ENCODE measurements at places on chromosomes 16 and 17.

DNA sequence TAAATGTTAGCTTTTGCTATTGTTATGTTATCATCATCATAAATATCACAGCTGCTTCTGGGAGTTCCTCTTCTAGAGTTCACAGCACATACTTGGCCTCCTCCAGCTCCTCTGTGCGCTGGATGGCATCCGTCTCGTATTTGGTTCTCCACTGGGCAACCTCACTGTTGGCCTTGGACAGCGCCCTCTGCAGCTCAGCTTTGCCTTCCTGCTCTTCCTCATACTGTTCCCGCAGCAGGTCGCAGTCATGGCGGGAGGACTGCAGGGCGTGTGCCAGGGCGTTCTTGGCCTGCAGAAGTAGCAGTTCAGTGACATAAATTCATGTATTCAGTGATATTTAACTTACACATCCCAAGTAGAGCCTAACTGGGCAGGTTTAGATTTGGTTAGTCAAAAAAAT is 23.4 kb downstream of the MYH8 start:
- no peak for DNase-seq

GRCh38 chr16:81987706-81988105 is 23.6 kb downstream of the SDR42E1 start:
- DNase-seq, result no peak

GRCh38 chr17:78019976-78020716 is 61.6 kb downstream of the TNRC6C start:
- DNase-seq, result no peak

GRCh38 chr16:85978291-85978775 is 79.4 kb downstream of the IRF8 start:
- no peak for DNase-seq

- no peak for DNase-seq
These were observed 272.4 kb upstream of the XYLT1 start for GRCh38 chr16:17743158-17743557.

DNA sequence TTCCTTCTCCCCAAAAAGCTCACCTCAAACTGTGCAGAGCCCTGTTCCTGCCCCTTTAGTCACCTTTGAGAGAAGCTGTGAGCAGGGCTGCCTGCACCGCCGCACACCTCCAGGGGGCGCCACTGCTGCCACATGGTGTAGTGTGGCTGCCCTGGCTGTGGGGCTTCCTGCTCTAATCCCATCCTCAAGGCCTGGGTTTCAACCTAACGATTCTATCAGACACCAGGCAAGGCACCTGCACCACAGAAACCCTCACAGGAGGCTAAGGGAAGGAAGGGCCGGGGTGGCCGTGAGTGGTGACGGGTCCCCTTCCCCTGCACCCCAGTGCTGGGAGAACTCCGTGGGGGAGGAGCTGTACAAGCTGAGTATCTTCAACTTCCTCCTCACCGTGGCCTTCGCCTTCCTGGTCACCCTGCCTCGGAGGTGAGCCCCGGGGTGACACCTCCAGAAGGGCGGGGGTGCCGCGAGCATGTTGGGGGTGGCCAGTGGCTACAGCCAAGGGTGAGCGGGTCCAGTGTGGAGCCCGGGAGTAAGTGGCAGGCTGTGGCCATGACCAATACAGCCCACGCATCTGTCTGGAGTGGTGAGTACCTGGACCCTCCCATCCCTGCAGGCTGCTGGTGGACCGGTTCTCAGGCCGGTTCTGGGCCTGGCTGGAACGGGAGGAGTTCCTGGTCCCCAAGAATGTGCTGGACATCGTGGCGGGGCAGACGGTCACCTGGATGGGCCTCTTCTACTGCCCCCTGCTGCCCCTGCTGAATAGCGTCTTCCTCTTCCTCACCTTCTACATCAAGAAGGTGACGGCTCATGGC is 7.0 kb downstream of the TMC8 start:
- DNase-seq, result no peak

- DNase-seq, result no peak
These were observed 11.3 kb upstream of the RBFOX3 start for GRCh38 chr17:79622122-79622601.

DNA sequence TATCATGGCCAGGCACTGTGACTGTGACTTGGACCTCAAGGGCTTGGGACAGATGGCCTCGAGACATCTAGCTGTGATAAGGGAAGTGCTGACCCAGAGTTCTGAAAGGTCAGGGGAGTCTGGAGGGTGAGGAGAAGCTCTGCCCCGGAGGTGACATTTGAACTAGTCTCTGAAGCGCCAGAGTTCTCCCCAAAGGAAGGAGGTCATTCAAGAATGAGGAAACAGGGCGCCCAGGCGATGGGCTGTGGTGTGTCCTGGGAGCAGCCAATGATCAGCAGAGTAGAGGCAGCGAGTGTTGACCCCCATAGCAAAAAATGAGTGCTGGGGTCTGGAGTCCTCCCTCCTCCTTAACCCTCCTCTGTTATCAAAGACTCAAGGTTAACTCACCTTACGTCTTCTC is 4.9 kb downstream of the STARD3 start:
- DNase-seq, result no peak

DNA sequence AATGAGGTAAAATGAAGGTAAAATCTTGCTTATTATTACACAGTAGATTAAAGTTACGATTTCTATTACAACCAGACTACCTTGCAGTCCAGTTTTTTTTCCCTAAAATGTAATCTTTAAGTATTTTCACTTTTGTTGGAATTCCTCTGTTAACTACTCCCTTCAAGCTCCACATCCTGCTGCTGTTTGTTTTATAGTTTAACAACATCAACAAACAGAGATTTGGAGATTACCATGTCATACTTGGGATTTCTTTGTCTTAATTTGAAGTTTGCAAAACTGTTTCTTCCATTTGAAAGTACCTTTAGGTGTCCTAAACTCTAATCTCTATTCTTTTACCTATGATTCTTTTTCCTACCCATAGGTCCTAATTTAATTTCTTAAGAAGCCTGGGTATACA is 83.3 kb downstream of the ABHD15 start:
- DNase-seq, result no peak

- no peak for DNase-seq
These were observed 18.4 kb downstream of the FOXJ1 start for GRCh38 chr17:76122431-76123190.

- DNase-seq, result no peak
These were observed 178.6 kb upstream of the TNRC6C start for GRCh38 chr17:77779711-77780539.

DNA sequence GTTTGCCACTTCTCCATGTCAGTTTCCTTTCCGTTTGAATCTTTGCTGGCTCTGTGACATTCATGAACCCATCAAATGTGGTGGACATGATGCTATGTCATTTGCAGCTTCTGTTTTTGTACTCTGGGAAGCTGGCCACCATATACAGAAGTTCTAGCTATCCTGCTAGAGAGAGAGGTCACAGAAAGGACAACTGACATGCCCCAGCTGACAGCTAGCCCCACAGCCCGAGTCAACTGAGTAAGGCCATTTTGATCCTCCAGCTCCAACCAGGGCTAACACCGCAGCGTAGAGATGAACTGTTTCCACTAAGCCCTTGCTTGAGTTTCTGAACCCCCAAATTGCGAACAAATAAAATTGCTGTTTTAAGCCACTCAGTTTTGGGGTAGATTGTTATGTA is 33.8 kb downstream of the CCDC42 start:
- DNase-seq, result no peak

DNA sequence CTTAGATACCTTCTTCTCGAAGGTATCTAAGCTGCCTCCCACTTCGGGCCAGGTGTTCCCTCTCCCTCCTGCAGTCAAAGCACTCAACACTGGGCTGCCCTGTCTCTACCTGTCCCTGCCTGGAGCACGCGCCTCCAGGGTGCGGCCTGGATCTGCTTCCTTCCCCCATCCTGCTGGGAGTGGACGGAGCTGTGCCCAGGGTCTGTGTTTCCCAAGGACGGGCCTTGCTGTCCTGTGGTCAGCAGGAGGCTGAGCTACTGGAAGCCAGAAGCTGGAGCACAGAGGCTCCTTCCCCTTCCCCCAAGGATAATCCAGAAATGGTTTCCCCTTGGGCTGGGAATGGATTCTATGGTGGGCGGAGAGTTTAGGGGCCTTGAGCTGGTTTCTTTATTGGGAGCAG is 16.7 kb downstream of the LLGL2 start:
- no peak for DNase-seq

DNA sequence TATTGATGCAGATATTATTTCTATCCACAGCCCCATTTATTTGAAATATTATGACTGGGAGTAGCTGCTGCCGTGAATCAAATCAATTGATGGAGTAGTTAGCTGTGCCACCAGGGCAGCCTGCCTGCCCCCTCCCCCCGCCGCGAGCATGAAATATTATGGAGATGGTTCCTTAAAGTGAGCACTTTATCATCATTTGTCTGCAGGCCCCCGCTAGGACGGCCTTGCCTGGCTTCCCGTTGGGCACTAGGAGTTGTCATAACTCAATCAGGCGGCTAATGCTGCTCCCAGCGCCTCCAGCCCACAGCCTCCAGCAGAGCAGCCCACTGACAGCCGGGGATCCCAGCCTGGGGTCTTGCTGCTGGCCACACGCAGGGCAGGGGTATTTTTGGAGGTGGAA is 173.9 kb downstream of the SALL1 start:
- no peak for DNase-seq

GRCh38 chr16:50195756-50196155 is 42.6 kb downstream of the TENT4B start:
- DNase-seq, result no peak

DNA sequence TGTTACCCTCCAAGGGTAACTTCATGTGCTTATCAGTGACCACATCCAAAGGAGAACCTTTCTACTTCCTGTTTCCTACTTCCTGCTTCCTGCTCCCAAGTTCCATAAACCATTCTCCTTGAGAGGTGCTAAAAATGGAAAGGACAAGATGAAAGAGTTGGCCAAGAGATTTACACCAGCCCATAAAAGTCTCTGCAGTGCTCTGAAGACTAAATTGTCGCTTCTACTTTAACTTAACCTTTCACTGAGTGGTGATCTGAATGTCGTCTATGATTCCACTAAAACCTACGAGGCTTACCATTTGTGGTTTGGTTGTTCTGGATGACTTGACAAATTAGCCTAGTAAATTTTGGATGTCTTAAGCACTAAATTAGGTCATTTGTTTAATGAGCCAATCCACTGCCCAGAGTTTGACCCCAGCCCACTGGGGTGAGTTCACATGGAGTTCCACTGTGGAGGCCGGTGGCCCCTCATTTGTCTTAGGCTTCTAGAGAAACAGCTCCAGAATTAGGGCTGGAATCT is 333.1 kb downstream of the FOXL1 start:
- DNase-seq, result no peak

DNA sequence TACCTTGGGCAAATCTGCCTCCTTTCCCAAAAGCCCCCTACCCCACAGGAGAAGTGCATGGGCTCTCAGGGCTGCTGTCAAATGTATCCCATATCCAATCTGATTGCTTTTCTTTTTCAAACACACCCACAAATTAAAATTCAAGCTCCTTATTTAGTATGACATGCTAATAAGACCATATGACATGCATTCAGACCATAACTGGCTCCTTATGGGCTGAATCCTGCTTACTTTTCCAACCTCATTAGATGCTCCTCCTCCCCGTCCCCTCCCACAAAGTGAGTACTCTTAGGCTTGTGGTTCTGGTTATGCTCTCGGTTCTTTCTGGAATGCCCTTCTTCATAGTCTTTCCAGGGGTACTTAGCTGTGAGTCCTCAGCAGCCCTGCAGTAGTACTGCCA is 59.0 kb upstream of the TOM1L1 start:
- no peak for DNase-seq

- DNase-seq, result no peak
These were observed 56.9 kb downstream of the CYB5D2 start for GRCh38 chr17:4199818-4200402.

DNA sequence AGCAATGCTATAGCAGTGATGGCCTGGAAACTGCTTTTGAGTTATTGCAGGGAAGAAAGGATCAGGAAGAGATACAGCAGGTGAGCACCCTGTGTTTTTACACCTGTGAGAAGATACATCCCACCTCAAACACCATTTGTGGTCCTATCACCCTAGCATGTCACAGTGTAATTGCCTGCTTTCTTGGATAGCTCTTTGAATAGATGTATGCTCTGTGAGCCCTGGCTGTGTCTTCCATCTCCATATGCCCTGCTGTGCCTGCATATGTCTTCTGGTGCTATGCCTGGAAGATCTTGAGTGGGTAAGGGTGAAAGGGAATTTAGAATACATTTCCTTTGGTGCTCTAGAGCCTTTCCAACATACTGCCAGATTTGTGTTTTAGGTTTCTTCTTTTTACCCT is 15.5 kb downstream of the HLF start:
- no peak for DNase-seq

- no peak for DNase-seq
These were observed 6.7 kb upstream of the TMEM88 start for GRCh38 chr17:7848131-7848579.

DNA sequence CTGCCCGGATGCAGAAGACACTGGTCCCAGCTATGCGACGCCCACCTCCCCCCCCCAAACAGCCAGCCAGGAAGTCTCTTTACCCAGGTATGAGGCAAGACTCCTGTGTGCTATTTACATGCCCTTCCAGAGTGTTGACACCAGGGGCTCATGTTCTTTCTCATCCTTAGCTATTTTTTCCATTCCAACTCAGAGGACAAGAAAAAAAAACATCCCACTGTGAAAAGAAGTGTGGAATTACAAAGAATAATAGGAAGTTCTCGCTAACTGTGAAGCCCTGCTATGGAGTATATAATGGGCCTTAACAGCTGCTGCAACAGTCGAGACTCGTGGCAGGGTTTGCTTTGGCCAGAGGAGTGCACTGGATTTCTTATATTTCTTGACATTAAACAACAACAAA is 584.9 kb downstream of the CDH13 start:
- no peak for DNase-seq

DNA sequence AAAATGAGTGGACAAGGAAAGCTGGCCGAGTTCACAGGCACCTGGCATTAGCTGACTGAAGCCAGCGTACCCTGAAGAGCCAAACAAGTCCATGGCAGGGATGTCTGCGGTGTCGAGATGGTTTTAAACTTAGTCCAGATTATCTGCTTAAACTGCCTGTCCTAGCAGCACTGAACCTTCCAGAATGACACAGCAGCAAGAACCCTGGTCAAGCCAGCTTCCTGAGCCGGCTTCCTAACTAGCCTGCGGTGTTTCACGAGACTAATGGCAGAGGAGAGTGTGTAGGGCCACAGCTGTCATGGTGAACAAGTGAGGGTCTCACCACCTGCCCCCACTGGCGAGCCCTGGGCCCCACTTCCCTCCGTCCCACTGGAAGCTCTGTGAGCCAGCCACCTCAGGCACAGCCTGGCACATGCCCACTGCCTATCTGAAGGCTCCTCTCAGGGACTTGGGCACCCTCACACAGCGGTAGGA is 28.8 kb upstream of the MTSS2 start:
- DNase-seq, result no peak

GRCh38 chr16:85750827-85751697 is at the start of gene C16orf74:
Gene C16orf74, minus strand, starts transcription at chr16:85751096. Its CDS starts 15,879 bp downstream, at chr16:85735217.
- DNase-seq, result no peak

DNA sequence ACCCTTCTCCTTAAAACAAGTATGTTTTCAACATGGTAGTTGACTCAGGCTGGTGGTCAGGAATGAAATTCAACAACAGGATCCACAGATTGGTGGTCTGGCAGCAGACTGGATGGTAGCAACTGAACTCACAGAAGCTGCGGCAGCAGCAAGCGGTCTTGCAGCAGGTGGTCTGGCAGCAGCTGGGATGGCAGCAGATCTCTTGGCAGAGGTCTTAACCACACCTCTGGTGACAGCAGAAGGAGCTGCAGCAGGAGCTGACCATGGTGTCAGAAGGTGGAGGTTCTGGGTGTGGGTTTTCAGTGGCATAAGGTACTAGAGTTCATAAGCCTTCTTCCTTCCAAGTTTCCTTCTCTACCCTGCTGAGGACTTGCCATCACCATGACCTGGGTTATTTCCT is 2.2 kb upstream of the KRTAP4-1 start:
- no peak for DNase-seq

Data from stimulated activated CD8-positive, alpha-beta memory T cell treated with anti-CD3 and anti-CD28 coated beads, Interleukin-7, amount 100 ng/mL, for 24 hours (primary cell).